ENCODE measurements at places on chromosomes 2 and 18. TPM values are rescaled to one million over a fixed set of nuclear protein-coding genes. Genes with fewer than 3 reads are reported as not detected.
A peak's percentile ranks its signal among the peaks of the same experiment; 100 is the strongest.

Gene C2orf74
- total RNA-seq, result 3.6 TPM

Gene SLC30A3
- not detected for total RNA-seq

- peak; percentile 89 for DNase-seq
These were observed 286.7 kb upstream of the VRK2 start for GRCh38 chr2:57759822-57760300.

DNA sequence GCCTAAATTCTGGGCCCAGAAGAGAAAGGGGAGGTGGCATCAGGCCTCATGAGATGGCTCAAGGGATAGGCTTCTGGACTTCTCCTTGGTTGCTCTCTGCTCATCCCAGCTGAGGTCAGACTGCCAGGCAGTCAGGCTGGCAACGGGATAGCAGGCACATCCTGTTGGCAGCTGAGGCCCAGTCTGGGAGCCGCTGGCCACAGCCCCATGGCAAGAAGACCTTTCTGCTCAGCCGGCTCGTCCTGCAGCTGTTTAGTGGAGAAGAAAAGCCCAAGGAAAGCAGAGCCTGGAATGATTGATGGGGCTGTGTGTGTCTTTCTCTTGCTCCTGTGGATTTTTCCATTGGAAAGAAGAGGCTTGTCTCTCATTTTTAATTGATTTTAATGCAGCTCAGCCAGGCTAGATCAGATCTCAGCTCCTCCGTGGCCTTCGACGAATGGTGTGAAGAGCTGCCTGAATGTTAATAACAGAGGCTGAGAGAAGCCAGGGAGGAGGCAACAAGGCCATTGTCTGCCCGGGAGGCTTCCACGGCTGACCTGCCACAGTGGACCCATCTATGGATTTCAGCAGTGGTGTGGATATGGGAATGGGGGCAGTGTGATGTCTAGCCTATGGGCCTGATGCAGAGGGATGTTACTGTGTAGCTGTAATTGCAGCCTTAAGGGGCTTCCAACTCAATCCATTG, 99.5 kb downstream of the HS1BP3 start:
- DNase-seq, result no peak

DNA sequence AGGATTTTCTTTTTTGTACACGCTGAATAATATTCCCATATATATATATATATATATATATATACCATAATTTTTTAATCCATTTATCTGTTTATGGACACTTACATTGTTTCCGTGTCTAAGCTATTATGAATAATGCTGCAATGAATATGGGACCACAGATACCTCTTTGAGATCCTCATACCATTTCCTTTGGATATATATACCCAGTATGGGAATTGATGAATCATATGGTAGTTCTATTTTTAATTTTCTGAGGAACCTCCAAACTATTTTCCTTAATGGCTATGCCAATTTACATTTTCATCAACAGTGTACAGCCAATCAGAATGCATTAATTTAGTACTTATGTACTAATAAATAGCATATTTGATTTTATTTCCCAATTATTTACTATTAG, 53.1 kb downstream of the MERTK start:
- no peak for DNase-seq

GRCh38 chr2:188146888-188147287, 144.8 kb upstream of the GULP1 start:
- DNase-seq, result no peak

- DNase-seq, result no peak
These were observed 24.5 kb downstream of the ZEB2 start for GRCh38 chr2:144495227-144496091.
